Hepatocyte (in vitro differentiated cells): ENCODE measurements at places on chromosomes 2 and 18.

- no peaks in the 10 kb centered on the region for H3K36me3 ChIP-seq
- DNase-seq, result peak; percentile 8
- no peak overlapping the region for H3K4me3 ChIP-seq
- H3K27me3 ChIP-seq, result no peaks in the 10 kb centered on the region
- no peak overlapping the region for H3K27ac ChIP-seq
- no peaks in the 10 kb centered on the region for H3K4me1 ChIP-seq
These were observed 708.5 kb upstream of the SLC8A1 start for GRCh38 chr2:41160439-41160838.

GRCh38 chr2:12320027-12320734 lies 396.6 kb upstream of the TRIB2 start:
- no peak overlapping the region for H3K27ac ChIP-seq
- H3K36me3 ChIP-seq, result no peaks in the 10 kb centered on the region
- H3K4me3 ChIP-seq, result no peak overlapping the region
- H3K27me3 ChIP-seq, result no peaks in the 10 kb centered on the region
- peaks cover 15% of the 10 kb centered on the region for H3K4me1 ChIP-seq

DNA sequence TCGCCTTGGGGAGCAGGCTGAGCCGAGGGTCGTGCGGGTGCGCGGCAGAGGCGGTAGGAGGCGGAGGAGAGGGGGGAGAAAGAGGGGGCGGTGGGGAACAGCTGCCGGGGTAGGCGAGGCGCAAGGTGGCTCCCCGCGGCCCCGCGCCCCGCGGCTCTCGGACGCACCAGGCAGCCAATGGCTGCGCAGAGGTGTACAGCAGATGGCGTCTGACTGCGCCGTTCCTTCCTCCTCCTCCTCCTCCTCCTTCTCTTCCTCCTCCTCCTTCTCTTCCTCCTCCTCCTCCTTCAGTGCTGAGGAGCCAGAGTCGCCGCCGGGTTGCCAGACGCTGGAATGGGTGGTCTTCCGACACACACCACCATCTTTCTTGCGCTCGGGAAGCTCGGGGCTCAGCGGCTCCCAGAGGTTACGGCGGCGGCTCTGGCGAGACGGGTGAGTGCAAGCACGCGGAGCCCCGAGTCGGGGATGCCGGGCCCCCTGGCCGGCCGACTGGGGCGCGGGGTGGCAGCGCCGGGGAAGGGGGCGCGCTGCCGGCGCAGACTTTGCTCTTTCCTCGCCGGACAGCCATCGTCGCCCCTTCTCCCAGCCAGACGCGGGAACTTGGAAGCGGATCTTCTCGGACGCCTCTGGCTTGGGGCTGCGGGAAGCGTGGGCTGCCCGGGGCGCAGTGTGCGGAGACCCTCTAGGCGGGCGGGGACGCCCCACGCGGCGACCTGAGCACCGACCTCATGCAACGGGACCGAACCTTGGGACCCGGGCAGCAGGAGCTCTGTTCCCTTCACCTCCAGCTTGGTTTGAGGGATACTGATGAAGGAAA lies at the start of gene THSD7B:
Gene THSD7B (plus strand): TSS at position 290 of the 817 bp plus-strand sequence. CDS start 116,634 bp downstream, outside the sequence.
- peaks cover 3% of the 10 kb centered on the region for H3K36me3 ChIP-seq
- H3K4me1 ChIP-seq, result peaks cover 10% of the 10 kb centered on the region
- H3K27ac ChIP-seq, result no peak within 1 kb of the TSS

GRCh38 chr18:58785171-58785805 lies 79.4 kb upstream of the ZNF532 start:
- DNase-seq, result peak; percentile 80
- H3K4me1 ChIP-seq, result peaks cover 33% of the 10 kb centered on the region

GRCh38 chr2:48717846-48718245 lies 37.7 kb downstream of the LHCGR start:
- no peak overlapping the region for H3K4me3 ChIP-seq
- no peaks in the 10 kb centered on the region for H3K27me3 ChIP-seq
- peaks cover 19% of the 10 kb centered on the region for H3K4me1 ChIP-seq
- no peak for DNase-seq
- H3K36me3 ChIP-seq, result no peaks in the 10 kb centered on the region

GRCh38 chr2:42010743-42011298 lies 37.0 kb upstream of the PKDCC start:
- H3K4me3 ChIP-seq, result no peak overlapping the region
- no peak overlapping the region for H3K27ac ChIP-seq
- no peaks in the 10 kb centered on the region for H3K36me3 ChIP-seq
- H3K27me3 ChIP-seq, result no peaks in the 10 kb centered on the region

- H3K27me3 ChIP-seq, result no peaks in the 10 kb centered on the region
- H3K36me3 ChIP-seq, result no peaks in the 10 kb centered on the region
- H3K4me3 ChIP-seq, result no peak overlapping the region
- no peak for DNase-seq
These were observed 59.3 kb downstream of the ATL2 start for GRCh38 chr2:38317725-38318124.

DNA sequence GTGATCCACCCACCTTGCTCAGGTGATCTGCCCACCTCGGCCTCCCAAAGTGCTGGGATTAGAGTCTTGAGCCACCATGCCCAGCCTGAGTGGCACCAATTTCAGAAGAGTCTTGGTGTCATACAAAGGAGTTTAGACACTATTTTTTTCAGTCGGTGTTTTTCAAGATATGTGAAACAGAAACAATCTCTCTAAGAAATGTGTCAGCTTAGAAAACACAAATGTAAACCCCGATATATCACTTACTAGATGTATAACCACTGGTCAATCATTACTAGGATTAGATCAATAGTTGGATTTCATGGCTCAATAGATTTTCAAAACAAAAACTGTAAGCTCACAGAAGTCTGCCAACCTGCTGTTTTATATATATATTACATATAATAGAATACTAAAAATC lies 67.2 kb upstream of the FRZB start:
- no peak overlapping the region for H3K27ac ChIP-seq
- no peaks in the 10 kb centered on the region for H3K36me3 ChIP-seq
- DNase-seq, result no peak
- no peak overlapping the region for H3K4me3 ChIP-seq
- H3K27me3 ChIP-seq, result no peaks in the 10 kb centered on the region

GRCh38 chr2:239195318-239195871 lies 205.4 kb downstream of the HDAC4 start:
- DNase-seq, result no peak
- no peaks in the 10 kb centered on the region for H3K36me3 ChIP-seq
- H3K4me3 ChIP-seq, result no peak overlapping the region
- no peaks in the 10 kb centered on the region for H3K27me3 ChIP-seq
- H3K4me1 ChIP-seq, result no peaks in the 10 kb centered on the region

DNA sequence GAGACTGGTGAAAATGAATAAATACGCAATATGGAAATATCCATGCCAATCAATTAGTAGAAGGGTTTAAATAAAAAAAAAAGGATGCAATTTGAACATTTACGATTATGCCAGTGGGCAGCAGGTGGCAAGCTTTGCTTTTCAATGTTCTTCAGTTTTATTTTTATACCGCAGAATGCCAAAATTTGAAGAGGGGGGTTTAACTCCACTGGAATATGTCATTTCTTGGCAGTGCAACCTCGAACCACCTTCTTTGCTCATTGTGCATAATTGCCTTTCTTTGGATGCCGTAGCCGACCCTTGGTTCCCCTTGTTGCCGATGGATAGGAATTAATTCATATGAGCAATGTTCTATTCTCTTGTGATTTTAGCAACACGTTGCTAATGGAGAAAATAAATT lies 88.0 kb downstream of the LTBP1 start:
- H3K36me3 ChIP-seq, result no peaks in the 10 kb centered on the region
- DNase-seq, result no peak
- peaks cover 3% of the 10 kb centered on the region for H3K4me1 ChIP-seq
- no peak overlapping the region for H3K4me3 ChIP-seq
- H3K27ac ChIP-seq, result no peak overlapping the region

DNA sequence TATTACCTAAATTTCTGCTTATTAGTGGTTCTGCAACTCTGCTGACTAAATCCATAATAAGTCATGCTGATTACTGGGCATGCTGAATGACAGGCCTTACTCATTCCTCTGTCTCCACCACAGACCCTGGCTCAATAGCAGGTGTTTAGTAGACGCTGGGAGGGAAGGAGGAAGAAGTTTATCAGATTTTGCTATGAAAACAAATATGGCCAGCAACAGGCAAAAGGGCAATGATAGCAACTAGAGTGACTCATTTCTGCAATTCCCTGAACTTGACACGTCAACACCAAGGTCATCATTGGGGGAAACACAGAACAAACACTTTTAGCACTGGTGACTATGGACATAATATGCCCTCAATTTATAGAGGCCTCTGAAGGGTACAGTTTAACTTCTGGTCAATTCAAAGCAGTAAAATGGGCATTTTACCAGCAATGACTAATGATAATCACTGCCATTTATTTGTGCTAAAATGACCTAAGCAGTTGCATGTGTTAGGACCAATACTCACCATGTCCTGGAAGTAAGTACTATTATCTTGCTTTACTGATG lies 35.2 kb downstream of the TMEM163 start:
- peaks cover 3% of the 10 kb centered on the region for H3K4me1 ChIP-seq
- no peaks in the 10 kb centered on the region for H3K27me3 ChIP-seq
- H3K36me3 ChIP-seq, result no peaks in the 10 kb centered on the region
- peak; percentile 74 for DNase-seq
- H3K27ac ChIP-seq, result peak overlapping the region; percentile 88
- no peak overlapping the region for H3K4me3 ChIP-seq

DNA sequence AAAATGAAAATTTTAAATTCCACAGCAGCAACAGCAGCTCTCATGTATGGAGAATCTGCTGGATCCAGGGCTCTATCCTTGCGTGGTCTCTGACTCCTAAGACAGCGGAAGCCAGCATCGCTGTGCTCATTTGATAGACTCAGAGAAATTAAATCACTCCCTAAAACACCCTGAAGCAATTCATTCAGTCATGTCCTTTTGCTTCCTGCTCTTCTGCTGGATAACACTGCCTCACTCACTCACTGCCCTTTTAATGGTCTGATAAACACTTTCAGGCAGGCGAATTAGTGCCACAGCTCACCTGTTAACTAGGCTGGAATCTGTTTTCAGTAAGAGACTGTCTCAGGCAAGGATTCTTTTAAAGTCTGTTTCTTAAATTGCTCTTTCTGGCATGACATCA lies 10.0 kb downstream of the WIPF1 start:
- DNase-seq, result no peak
- no peak overlapping the region for H3K4me3 ChIP-seq
- H3K27ac ChIP-seq, result no peak overlapping the region
- H3K4me1 ChIP-seq, result peaks cover 10% of the 10 kb centered on the region

DNA sequence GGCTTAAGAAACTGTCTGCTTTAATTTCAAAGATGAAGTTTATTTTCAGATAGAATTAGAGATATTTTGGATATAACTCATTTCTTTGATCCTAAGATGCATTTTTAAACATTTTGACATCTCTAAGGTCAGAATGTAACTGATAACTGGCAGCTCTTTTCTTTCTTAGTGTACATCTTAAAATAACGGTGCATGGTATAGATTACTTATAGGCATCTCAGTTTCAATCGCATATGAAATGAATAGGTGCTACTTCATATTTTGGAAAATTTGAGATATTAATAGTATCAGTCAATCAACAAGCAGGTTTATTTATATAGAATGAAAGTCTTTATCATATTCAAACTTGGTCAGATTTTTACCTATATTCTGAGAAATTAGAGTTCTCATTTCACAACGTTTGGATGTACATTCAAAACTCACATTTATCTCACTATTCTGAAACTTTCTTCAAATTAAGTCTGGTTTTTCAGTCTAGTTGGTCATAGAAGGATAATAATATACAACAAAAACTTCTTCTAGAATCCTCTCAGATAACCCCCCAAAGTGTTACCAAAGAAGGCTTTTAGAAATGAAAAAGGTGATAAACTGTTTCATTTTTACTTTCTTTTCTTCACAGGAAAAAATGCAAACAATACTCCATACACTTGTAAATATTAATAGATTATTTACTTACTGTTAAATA lies 122.8 kb upstream of the WDSUB1 start:
- H3K4me1 ChIP-seq, result no peaks in the 10 kb centered on the region
- H3K27ac ChIP-seq, result no peak overlapping the region
- H3K4me3 ChIP-seq, result no peak overlapping the region
- no peaks in the 10 kb centered on the region for H3K36me3 ChIP-seq
- no peaks in the 10 kb centered on the region for H3K27me3 ChIP-seq

- H3K4me1 ChIP-seq, result no peaks in the 10 kb centered on the region
- no peak overlapping the region for H3K4me3 ChIP-seq
- peaks cover 2% of the 10 kb centered on the region for H3K36me3 ChIP-seq
- no peaks in the 10 kb centered on the region for H3K27me3 ChIP-seq
These were observed 44.6 kb downstream of the ATIC start for GRCh38 chr2:215356334-215356947.

- no peaks in the 10 kb centered on the region for H3K36me3 ChIP-seq
- no peak overlapping the region for H3K27ac ChIP-seq
- no peaks in the 10 kb centered on the region for H3K27me3 ChIP-seq
- no peaks in the 10 kb centered on the region for H3K4me1 ChIP-seq
- DNase-seq, result no peak
These were observed 334.2 kb downstream of the NUP35 start for GRCh38 chr2:183458460-183458859.

GRCh38 chr2:165699946-165700345 lies 94.1 kb downstream of the GALNT3 start:
- DNase-seq, result no peak
- no peak overlapping the region for H3K27ac ChIP-seq
- H3K4me3 ChIP-seq, result no peak overlapping the region

DNA sequence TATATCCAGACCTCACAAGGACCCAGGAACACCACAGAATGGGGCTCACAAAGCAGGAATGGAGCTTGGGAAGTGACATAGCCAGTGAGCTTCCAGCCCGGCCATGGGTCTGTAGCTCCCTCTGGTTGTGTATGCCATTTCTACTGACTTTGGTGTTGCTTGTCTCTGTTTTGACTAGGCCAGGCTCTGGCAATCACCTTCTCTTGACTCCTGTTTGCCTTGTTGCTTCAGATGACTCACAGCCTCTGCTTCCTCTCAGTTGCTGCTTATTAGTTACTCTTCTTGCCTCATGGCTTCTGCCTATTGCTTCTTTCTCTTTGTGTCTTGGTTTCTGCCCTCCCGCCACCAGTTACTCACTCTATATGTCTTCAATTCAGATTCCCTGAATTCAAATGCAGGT lies 15.8 kb upstream of the IER3IP1 start:
- no peaks in the 10 kb centered on the region for H3K27me3 ChIP-seq
- H3K4me1 ChIP-seq, result no peaks in the 10 kb centered on the region
- peak; percentile 12 for DNase-seq
- no peak overlapping the region for H3K4me3 ChIP-seq

GRCh38 chr2:216355711-216356110 lies 16.6 kb downstream of the MARCHF4 start:
- H3K4me3 ChIP-seq, result no peak overlapping the region
- no peak overlapping the region for H3K27ac ChIP-seq
- no peaks in the 10 kb centered on the region for H3K4me1 ChIP-seq
- no peak for DNase-seq

- no peaks in the 10 kb centered on the region for H3K27me3 ChIP-seq
- H3K36me3 ChIP-seq, result no peaks in the 10 kb centered on the region
- no peak overlapping the region for H3K4me3 ChIP-seq
- no peak for DNase-seq
These were observed 107.8 kb downstream of the TANC1 start for GRCh38 chr2:159076241-159076640.

DNA sequence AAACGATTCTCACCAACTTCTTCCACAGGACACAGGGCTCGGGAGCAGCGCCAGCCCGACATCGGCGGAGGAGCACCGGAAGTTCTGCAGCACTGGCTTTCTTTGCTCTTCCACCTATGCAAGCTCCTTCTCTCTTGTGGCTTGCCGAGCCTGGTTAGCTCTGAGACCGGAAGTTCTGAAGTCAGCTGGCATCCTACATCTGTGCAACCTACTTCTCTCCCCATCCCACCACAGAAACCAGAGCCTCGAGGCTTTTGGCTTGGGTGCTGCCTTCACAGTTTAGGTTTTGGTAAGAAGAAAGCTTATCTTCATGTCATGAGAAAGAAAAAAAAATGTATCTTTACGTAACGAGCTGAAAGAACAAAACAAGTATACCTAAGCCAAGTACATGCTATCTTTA lies 111.7 kb downstream of the ANKRD44 start:
- H3K4me1 ChIP-seq, result peaks cover 8% of the 10 kb centered on the region
- no peaks in the 10 kb centered on the region for H3K27me3 ChIP-seq
- H3K4me3 ChIP-seq, result no peak overlapping the region
- no peak for DNase-seq
